ENCODE measurements at places on chromosomes 7 and 10.

DNA sequence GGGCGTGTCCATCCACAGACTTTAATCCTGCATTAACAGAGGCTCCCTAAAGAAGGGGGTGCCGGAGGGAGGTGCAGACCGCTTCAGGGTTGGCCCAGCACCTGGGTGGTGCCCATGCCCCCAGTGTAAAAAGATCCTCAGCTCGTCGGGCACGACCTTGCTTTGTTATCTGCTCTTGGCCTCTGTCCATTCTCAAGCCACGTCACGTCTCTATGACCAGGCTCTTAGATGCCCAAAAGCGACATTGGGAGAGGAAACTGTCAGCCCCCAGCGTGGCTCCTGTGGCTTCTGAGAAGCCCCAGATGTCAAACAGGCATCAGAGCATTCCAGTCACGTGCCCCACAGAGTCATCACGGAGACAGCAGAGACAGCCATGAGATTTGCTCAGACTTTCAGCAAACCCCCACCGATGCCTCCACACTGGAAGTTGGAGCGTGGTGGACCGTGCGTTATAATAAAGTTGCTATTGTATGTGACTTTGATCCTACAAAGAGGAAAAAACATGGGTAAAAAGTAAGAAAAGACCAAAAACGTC lies 55.5 kb downstream of the PTPRN2 start:
- no peak for DNase-seq

DNA sequence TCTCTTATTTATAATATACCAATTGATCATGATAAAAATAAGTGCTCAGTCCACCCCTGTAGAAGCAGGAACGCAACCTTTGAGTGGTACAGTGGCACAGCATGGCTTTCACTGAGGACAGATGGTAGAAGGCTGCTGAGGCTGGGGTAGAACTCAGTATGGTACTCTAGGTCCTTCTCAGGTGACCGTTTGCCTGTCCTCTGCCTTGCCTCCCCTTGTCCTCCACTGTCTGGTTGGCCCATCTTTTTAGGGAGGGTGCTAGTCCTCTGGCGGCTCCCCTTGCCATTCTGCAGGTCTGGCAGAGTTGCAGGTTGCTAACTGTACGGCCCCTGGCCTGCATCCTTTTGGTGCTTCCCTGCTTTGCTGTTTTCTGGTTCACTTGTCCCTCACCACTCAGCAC lies 27.3 kb downstream of the SLC18A2 start:
- no peak for DNase-seq

DNA sequence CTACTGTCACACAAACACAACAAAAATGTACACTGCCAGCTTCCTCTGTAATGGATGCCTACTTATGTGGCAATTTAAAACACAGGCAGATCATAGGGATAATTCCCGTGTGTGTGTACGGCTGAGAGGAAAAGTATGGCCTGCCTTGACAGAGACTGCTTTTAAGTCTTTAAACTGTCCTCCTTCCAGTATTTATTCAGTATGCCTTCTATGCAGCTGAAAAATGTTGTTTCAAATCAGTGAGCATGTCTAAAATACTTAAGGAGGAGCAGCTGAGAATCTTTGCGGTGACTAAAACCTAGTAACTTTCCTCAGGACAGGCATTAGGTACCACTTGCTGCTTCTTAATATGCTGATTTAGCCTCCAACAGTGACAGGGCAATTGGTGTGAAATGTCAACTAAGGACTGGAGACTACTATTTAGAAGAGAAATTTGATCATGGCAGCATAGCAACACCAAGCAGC lies 126.3 kb downstream of the CACNA2D1 start:
- DNase-seq: no peak

DNA sequence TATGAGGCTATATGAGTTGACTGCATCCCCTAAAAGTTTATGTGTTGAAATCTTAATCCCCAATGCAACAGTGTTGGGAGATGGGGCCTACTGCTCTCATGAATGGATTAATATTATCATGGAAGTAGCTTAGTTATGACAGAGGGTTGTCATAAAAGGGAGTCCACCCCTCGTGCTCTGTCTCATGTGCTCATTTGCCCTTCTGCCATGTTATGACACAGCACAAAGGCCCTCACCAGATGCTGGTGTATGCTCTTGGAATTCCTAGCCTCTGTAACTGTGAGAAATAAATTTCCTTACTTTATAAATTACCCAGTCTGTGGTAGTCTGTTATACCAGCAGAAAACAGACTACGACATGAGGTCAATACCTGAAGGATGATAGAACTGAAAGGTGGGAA lies 17.6 kb upstream of the PANK1 start:
- DNase-seq: no peak
